ENCODE measurements at places on chromosomes 4 and X.
A peak's percentile ranks its signal among the peaks of the same experiment; 100 is the strongest.

DNA sequence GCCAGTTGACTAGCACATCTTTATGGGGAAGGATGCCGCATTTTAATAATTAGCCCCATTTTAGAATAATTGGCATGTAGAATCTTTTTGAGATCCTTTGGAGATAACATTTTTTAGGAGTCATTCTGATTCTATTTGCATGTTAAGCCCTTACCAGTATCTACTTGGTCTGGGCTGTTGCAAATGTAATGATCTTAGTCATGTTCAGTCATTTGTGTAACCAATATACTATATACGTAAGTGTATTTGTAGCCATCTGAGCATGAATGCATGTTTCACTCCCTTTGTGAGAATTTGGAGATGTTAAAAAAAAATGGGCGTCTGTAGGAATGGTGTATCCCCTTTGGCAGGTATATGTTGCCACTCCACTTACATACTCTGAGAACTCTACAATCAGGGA, 119.1 kb downstream of the TEX13A start:
- DNase-seq, result no peak

GRCh38 chr4:143921181-143921580, 15.8 kb upstream of the GYPE start:
- no peak for DNase-seq

DNA sequence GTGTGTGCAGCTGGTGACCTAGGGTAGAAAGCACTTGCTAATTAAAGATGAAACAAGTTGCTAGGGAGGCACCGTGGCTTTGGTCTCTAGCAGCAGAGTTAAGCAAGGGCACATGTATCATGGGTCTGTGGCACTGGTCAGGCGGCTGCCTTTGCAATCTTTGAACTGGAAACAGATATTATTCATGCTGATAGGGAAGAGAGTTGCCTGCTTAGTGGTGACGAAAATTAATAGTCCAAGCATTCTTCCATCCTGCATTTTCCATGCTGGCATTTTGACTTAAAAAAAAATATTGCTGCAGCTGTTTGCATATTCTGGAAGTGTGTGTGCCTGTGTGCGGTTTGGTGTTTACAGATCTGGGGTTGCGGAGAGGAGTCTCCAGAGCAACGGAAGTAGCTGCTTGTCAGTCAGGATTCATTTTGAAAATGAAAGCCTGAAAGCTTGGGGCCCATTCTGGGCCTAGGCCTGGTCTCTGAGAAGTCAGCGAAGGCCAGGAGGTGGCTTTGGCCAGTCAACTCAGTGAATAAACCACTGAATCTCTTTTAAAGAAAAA, 2.3 kb upstream of the SOWAHD start:
- no peak for DNase-seq

DNA sequence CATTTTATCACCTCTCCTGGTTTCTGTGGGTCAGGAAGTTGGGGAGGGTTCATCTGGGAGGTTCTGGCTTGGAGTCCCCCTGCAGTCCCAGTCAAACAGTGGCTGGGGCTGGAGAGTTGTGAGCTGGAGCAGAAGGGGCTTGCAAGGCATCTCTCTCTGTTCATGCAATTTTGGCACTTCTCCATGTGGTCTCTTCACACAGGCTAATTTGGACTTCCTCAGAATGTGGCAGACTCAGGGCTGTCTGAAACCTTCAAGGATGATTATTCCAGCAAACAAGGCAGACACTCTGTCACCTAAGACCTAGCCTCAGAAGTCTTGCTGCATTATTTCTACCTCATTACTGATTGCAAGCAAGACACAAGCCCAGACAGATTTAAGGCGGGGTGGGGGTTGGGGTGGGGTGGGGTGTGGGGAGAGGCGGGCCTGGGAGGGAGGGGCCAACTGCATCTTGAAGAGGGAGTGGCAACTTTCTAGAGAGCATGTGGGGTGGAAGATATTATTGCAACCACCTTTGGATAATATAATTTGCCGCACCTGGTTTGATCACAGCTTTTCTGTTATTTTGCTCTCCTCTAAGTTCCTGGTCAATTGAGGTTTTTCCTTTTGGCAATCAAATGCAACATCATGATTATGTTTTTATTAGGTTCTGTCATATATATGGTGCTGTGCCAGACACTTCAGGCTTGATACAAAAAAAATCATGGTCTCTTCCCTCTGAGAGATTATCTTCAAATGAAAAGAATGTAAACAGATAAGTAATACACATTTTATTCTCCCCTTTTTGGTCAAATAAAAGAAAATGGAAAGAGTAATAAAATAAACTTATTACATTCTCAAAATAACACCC, 799.5 kb downstream of the RPA4 start:
- no peak for DNase-seq

GRCh38 chr4:168486912-168487281, 6.6 kb upstream of the DDX60L start:
- no peak for DNase-seq

- no peak for DNase-seq
These were observed 39.0 kb upstream of the PROM1 start for GRCh38 chr4:16122784-16123183.

- DNase-seq, result no peak
These were observed 199.5 kb downstream of the CPEB2 start for GRCh38 chr4:15201782-15202181.

GRCh38 chr4:84046551-84046950, 452.5 kb downstream of the NKX6-1 start:
- no peak for DNase-seq

DNA sequence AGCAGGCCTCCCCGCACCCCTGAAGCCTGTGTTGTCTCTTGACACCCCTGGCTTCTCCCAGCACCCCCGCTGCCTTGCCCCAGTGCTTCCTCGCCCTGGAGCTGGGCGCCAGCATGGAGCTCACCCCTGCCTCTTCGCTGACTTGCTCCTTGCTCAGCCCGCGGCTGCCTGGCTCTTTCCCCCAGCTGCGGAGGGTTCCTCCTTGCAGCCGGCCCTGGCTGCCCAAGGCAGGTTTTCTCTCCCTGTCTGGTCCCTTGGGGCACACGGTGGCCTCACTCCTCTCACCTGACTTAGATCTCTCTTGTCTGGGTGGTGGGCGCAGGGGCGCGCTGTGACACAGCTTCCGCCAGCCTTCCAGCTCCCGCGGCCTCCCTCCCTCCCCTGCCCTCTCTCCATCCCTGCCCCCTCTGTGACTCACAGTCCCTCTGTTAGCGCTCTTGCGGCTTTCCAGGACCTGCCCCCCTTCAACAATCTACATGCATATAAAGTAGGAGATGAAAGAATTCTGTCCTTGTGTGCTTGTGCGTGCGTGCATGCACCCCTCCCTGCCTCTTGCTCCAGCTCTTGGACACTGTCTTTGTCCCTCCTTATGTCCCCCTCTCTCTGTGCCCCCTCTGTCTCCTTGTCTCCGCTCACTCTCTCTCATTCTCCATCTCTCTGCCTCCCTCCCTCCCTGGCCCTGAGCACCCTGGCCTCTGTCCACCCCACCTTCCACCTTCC, 2.2 kb downstream of the PLXNB3 start:
- no peak for DNase-seq

GRCh38 chrX:131812847-131813825, 210.0 kb upstream of the STK26 start:
- peak; percentile 62 for DNase-seq

- DNase-seq, result no peak
These were observed 29.2 kb upstream of the ASMTL start for GRCh38 chrX:1481636-1482529.

DNA sequence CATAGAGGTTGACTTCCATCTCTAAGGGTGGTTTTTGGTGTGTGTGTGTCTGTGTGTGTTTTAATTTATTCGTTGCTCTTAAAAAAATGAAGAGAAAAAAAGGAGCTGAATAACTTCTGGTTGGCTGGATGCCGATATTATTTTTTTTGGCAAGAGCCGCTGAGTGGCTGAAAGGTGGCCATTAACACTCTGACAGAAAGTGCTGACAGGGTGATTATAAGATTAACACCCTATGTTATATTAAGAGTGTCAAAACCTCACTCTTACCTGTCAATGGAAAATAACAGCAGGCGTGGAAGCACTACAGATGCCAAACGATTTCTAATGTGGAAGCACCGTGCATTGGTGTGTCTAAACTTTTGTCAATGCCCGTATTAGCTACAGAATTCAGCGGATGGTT, 622.5 kb downstream of the ANKRD50 start:
- no peak for DNase-seq

GRCh38 chr4:128630871-128631270, 178.6 kb upstream of the JADE1 start:
- no peak for DNase-seq

GRCh38 chrX:19629541-19629940, 114.2 kb upstream of the MAP3K15 start:
- DNase-seq, result no peak

DNA sequence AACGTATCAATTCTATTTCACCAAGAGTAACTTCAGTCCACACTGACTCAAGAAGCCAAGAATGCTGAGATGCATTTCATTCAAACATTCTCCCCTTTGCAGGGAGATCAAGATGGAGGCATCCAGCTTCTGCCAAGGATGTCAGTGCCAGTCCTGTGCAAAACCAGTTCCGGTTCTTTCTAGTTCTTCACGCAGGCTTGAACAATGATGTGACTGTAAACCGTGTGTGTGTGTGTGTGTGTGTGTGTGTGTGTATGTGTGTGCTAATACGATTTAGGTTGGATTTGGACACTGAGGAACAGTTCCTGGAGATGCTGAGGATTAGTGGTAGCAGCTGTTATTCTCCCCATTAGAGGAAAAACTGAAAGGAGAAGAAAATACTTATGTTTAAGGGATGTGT, at the start of gene REELD1:
REELD1 (plus strand) TSS at position 301 of the 400 bp plus-strand sequence. CDS start 2,415 bp downstream, outside the sequence.
- no peak for DNase-seq

DNA sequence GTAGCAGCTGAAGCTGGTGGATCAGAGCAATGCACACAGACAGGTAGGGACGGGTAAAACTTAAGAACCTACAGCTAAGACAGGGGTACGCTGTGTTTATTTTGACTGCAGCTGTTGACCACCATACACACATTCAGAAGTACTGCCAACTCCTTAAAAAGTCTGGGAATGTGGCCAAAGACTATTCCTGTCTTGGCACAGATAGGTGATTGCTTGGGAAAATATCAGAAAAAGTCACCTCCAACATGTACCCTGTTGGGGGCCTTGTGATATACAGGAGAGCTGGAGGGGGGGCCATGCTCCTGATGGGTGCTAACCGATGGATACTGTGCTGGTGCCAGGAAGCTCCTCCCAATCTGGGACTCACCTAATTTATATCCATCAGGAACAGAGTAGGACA, 121.2 kb downstream of the VCX2 start:
- DNase-seq, result no peak

DNA sequence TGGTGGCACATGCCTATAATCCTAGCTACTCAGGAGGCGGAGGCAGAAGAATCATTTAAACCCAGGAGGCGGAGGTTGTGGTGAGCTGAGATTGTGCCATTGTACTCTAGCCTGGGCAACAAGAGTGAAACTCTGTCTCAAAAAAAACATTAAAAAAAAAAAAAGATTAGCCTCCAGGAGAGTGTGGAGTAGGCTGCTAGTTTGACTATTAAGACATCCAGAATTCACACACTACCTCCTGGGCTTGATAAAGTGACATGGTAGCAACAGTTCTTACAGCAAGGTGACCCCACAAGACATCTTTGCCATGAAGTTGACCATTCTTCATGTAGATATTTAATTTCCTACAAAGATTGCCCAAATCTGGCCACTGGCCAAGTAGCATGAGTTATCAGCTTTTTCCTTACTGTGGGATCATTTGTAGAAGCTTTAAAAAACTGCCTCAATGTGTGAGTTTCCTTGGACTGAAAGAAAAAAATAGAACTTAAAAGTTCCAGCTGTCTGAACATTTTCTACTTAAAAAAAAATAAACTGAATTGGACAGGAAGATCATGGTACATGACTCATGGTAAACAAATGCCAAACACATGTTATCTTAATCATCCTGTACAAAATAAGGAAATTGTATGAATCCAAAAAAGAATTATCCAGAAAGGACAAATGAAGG, 35.3 kb upstream of the SPRY1 start:
- no peak for DNase-seq

DNA sequence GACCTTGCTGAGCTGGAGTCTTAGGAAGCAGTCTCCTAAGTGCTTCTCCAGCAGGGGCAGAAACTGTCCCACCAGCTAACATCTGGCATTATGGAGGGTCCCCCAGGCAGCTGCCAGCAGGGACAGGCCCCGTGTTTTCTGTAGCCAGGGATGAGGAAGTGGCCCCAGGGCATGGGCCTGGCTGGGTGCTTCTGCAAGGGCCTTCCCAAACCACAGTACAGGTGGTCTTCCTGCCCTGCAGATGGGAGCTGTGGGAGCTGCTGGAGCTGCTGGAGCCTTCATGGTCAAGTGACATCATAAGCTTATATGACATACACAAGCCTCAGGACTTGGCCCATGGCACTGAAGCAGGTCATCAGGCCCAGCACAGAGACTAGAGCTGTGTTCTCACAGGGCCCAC, 5.0 kb upstream of the MSANTD1 start:
- DNase-seq, result no peak

GRCh38 chr4:159258889-159259560, 156.1 kb downstream of the RAPGEF2 start:
- no peak for DNase-seq

DNA sequence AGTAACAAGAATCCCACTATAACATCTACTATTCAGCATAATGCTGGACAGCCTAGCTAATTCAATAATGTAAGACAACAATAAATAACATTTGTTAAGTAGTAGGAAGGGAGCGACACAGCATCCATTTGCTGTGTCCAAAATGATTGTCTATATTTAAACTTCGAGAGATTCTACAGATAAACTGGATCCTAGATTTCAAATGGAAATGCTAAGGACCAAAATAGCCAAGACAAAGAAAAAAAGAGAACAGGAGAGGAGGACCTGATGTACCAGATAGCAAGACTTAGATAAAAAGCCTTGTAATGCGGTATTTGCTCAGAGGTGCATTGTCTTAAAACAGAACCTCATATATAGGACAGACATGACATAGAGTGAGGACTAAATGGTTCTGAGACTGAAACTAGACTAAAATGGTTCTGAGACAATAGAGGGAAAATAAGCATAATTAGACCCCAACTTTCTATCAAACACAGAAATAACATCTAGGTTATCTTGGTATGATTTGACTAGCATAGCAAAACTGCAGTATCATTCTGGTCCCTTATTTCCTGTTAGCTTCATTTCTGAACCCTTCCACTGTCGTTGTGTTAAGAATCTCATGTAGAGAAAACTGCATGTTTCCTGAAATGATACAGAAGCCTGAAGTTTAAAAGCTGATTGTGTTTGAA, 3.8 kb downstream of the HPGDS start:
- no peak for DNase-seq

GRCh38 chr4:140807491-140808252, 51.5 kb upstream of the TBC1D9 start:
- no peak for DNase-seq
